ENCODE measurements at places on chromosomes 4 and X.

- no peak for DNase-seq
- peaks cover 49% of the 10 kb centered on the region for H3K4me1 ChIP-seq
- no peaks in the 10 kb centered on the region for H3K36me3 ChIP-seq
- H3K27me3 ChIP-seq, result peaks cover 81% of the 10 kb centered on the region
- no peak overlapping the region for H3K27ac ChIP-seq
- H3K4me3 ChIP-seq, result no peak overlapping the region
Observed at GRCh38 chr4:54230484-54231418, 1.7 kb downstream of the PDGFRA start.

GRCh38 chr4:47391256-47391655 is 72.2 kb downstream of the COMMD8 start:
- no peaks in the 10 kb centered on the region for H3K27me3 ChIP-seq
- no peaks in the 10 kb centered on the region for H3K36me3 ChIP-seq
- no peak for DNase-seq
- no peaks in the 10 kb centered on the region for H3K4me1 ChIP-seq
- H3K4me3 ChIP-seq, result no peak overlapping the region
- no peak overlapping the region for H3K27ac ChIP-seq

DNA sequence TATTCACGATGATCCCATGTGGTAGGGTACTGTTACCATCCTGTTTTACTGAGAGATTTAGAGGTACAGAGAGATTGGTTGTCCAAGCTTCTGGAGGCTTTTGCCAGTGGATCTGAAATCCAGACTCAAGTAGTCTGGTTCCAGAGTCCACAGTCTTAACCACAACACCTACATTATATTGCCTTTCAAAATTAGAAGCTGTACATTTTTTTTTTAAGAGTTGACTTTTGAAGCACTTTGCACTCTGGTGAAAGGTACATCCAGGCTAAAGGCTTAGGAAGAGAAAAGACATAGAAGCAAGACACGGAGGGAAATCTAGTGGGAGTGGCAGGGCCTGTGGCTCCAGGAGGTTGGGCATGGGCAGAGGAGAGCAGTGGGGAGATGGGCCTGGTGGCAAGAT is 122.1 kb downstream of the AFF1 start:
- H3K4me1 ChIP-seq, result peaks cover 85% of the 10 kb centered on the region
- H3K36me3 ChIP-seq, result peaks cover 31% of the 10 kb centered on the region
- H3K27ac ChIP-seq, result peak overlapping the region; percentile 17
- no peak overlapping the region for H3K4me3 ChIP-seq

GRCh38 chr4:139278485-139278884 is 1.5 kb downstream of the MGARP start:
- H3K4me1 ChIP-seq, result peaks cover 17% of the 10 kb centered on the region
- peaks cover 49% of the 10 kb centered on the region for H3K27me3 ChIP-seq
- H3K27ac ChIP-seq, result no peak overlapping the region
- no peaks in the 10 kb centered on the region for H3K36me3 ChIP-seq
- H3K4me3 ChIP-seq, result peak overlapping the region; percentile 71
- no peak for DNase-seq

DNA sequence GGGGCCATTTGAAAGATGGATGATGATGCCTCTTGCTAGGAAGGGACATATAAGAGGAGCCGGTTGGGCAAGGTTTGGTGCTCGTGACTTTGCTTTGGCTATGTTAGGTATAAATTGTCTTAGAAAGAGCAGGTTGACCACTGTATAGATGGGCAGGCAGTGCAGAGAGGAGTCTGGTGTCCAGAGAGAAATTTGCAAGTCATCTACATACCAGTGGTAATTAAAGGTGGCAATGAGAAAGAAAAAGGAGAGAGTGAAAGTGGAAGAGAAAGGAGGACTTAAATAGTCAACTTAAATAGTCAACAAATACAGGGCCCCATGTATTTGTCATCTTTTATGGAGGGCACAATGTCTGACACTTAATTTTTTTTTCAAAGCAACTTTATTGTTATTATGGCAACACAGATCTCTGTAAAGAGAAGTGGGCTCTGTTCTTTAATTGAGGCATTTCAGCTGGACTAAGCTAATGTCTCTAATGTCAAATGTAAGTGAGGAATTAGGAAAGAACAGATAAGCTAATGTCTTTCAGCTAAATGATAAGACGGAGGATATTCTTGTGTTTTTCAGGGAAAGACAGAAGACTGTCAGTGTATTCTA is 75.4 kb upstream of the ANXA3 start:
- H3K27ac ChIP-seq, result no peak overlapping the region
- no peak overlapping the region for H3K4me3 ChIP-seq
- H3K4me1 ChIP-seq, result no peaks in the 10 kb centered on the region
- peaks cover 2% of the 10 kb centered on the region for H3K27me3 ChIP-seq
- H3K36me3 ChIP-seq, result no peaks in the 10 kb centered on the region
- DNase-seq, result no peak

DNA sequence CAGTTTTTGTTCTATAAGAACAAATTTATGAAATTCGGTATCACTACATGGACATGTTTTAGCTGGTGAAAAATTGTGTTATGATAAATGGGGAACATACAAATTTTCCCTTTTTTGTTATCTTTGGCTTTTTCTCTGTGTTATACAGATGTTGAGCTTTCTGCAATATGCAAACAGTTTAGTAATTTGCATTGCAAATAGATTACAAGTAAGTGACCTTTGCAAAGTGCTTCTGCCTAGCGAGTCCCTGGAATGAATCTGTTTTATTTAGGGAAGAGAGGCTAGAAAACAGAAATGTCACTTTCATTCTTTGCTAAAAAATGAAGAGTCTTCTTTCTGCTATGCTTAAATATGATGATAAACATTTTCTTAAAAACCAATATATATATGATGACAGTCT is 461.0 kb downstream of the RPA4 start:
- no peak for DNase-seq
- no peaks in the 10 kb centered on the region for H3K4me1 ChIP-seq
- no peak overlapping the region for H3K4me3 ChIP-seq
- no peak overlapping the region for H3K27ac ChIP-seq

DNA sequence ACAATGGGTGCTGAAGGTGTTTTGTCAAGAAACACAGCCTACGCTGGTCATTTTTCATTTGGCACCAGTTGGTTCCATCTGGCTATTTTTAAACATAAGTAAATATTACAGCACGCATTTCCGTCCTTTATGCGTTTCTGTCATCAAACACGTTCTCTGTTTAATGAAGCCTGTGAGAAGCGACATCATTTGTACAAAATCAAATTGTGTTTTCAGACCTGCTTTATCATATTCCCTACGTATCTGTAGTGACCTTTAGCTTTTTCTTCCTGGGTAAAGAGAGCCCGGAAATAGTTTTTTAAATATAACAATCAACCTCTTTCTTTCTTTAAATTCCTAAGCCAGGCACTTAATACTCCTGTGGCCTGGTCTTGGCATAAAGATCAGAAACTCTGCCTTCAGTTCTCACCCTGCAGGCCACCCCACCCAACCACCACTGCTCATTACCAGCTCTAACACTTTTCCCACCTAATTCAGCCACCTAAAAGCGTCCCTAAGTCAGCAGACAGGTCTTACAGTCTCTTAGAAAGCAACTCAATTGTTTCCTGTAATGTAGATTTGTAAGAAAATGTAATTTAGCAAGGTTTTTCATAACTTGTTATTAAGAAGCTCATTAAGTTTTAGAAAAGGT is 30.4 kb downstream of the ACSL1 start:
- DNase-seq, result no peak
- peaks cover 18% of the 10 kb centered on the region for H3K36me3 ChIP-seq
- no peak overlapping the region for H3K27ac ChIP-seq
- H3K4me1 ChIP-seq, result peaks cover 33% of the 10 kb centered on the region
- H3K27me3 ChIP-seq, result no peaks in the 10 kb centered on the region
- no peak overlapping the region for H3K4me3 ChIP-seq

DNA sequence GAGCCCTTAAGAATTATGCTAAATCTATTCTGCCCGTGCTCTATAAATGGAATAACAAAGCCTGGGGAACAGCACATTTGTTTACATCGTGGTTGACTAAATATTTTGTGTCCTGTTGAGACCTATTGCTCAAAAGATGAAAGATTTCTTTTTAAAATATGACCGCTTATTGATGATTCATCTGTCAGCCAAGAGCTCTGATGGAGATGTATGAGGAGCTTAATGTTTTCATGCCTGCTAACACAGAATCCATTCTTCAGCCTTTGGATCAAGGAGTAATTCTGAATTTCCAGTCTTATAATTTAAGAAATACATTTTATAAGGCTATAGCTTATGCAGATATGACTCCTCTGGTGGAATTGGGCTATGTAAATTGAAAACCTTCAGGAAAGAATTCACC is 271.3 kb upstream of the FAT4 start:
- no peak overlapping the region for H3K4me3 ChIP-seq
- no peak for DNase-seq

- H3K27ac ChIP-seq, result no peak overlapping the region
- H3K27me3 ChIP-seq, result peaks cover 15% of the 10 kb centered on the region
- H3K36me3 ChIP-seq, result no peaks in the 10 kb centered on the region
- no peak overlapping the region for H3K4me3 ChIP-seq
- H3K4me1 ChIP-seq, result peaks cover 13% of the 10 kb centered on the region
- DNase-seq, result no peak
Observed at GRCh38 chr4:54543088-54543795, 114.5 kb upstream of the KIT start.

GRCh38 chrX:1500701-1501624 is 36.0 kb downstream of the P2RY8 start:
- peaks cover 5% of the 10 kb centered on the region for H3K36me3 ChIP-seq
- H3K4me1 ChIP-seq, result peaks cover 45% of the 10 kb centered on the region
- no peak for DNase-seq
- H3K27ac ChIP-seq, result peak overlapping the region; percentile 62
- no peaks in the 10 kb centered on the region for H3K27me3 ChIP-seq
- H3K4me3 ChIP-seq, result peak overlapping the region; percentile 5

- no peak overlapping the region for H3K27ac ChIP-seq
- no peak for DNase-seq
- H3K27me3 ChIP-seq, result no peaks in the 10 kb centered on the region
- no peaks in the 10 kb centered on the region for H3K4me1 ChIP-seq
Observed at GRCh38 chrX:3191796-3192195, 150.5 kb downstream of the ARSF start.

- H3K27me3 ChIP-seq, result no peaks in the 10 kb centered on the region
- H3K4me1 ChIP-seq, result peaks cover 59% of the 10 kb centered on the region
- no peak for DNase-seq
Observed at GRCh38 chr4:86957215-86957614, 22.4 kb downstream of the AFF1 start.

DNA sequence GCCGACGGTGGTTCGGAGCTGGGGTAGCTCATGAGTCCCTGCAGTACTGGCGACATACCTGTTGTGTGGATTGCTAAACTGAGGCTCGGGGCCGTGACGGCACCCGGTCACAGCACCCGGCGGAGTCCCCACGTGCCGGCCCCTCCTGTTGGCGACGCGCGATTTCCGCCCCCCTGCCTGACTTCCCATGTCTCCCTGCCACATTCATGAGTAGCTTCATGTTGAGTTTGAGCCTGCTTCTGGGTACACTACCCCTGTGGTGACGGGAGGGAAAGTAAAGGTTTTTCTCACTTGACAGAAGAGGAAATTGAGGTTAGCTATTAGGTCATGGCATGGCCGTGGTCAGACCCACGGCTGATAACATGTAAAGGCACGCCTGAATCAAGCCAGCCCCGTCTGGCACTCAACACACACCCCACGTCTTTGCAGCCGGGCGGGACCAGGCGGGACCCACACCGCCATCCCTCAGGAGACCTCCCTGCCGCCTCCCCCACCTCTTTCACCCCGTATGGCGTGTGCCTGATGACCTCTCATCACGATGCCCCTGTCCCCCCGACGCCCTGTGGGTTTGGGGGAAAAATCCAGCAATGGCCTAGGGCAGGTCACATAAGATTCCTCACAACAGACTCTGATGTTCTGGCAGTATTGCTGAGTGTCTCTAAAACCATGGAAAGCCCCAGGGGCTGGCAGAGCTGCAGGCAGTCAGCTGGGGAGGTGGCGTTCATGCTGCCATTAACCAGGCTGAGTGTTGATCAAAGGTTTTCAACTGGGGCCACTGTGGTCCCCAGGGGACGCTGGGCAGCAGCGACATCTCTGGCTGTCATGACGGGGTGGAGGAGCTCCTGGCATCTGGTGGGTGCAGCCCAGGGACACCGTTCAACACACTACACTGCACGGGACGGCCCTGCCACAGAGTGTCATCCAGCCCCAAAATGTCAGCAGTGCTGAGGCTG is 29.2 kb downstream of the P2RY8 start:
- H3K4me3 ChIP-seq, result peak overlapping the region; percentile 20
- DNase-seq, result peak; percentile 40
- H3K27me3 ChIP-seq, result no peaks in the 10 kb centered on the region
- H3K36me3 ChIP-seq, result peaks cover 11% of the 10 kb centered on the region
- peaks cover 37% of the 10 kb centered on the region for H3K4me1 ChIP-seq

- H3K27ac ChIP-seq, result no peak overlapping the region
- no peaks in the 10 kb centered on the region for H3K27me3 ChIP-seq
- peaks cover 9% of the 10 kb centered on the region for H3K4me1 ChIP-seq
- H3K36me3 ChIP-seq, result peaks cover 4% of the 10 kb centered on the region
- H3K4me3 ChIP-seq, result no peak overlapping the region
Observed at GRCh38 chr4:26753617-26754016, 107.0 kb upstream of the STIM2 start.

DNA sequence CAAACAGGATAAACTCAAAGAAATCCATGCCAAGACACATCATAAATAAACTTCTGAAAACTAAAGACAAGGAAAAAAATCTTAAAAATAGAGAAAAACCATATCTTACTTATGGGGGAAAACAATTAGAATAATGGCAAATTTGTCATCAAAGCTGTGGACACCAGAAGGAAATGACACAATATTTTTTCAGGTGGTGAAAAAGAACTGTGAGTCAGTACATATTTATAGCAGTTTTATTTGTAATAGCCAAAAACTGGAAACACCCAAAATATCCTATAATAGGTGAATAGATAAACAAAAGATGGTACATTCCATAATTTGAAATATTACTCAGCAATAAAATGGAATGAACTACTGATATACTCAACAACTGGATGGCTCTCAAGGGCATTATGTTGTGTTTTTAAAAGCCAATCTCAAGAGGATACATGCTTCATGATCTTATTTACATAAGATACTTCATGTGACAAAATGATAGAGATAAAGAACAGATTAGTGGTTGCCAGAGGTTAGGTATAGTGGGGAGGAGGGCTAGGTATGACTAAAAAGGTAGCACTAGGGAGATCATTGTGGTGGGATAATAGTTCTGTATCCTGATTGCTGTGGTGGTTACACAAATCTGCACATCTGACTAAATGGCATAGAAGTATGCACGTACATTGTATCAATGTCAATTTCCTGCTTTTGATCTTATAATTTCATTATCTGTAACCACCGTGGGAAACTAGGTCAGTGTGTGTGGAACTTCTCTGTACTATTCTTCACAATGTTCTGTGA is 191.9 kb downstream of the PPP1R2C start:
- H3K36me3 ChIP-seq, result no peaks in the 10 kb centered on the region
- no peak overlapping the region for H3K27ac ChIP-seq
- DNase-seq, result no peak
- H3K4me3 ChIP-seq, result no peak overlapping the region
- H3K4me1 ChIP-seq, result peaks cover 17% of the 10 kb centered on the region
- no peaks in the 10 kb centered on the region for H3K27me3 ChIP-seq
